Pulmonary artery endothelial cell (primary cell): ENCODE measurements at places on chromosomes 7 and 10. TPM values are rescaled to one million over a fixed set of nuclear protein-coding genes. Genes with fewer than 3 reads are reported as not detected.

The STAG3 gene
- total RNA-seq, result 0.13 and 0.42 TPM in 2 replicates

The ARMC10 gene
- total RNA-seq, result 44.7 and 49.0 TPM in 2 replicates

The ZNF438 gene
- 4.8 and 6.5 TPM in 2 replicates for total RNA-seq

The CLIP2 gene
- 18.1 and 28.0 TPM in 2 replicates for total RNA-seq

The INMT gene
- not detected in 2 replicates for total RNA-seq

The CNPY1 gene
- total RNA-seq, result not detected in 2 replicates

The ANKRD61 gene
- 0.07 TPM in 2 replicates for total RNA-seq

The ZC3HAV1L gene
- 13.5 and 13.6 TPM in 2 replicates for total RNA-seq

The CYTH3 gene
- total RNA-seq, result 10.0 and 12.1 TPM in 2 replicates

DNA sequence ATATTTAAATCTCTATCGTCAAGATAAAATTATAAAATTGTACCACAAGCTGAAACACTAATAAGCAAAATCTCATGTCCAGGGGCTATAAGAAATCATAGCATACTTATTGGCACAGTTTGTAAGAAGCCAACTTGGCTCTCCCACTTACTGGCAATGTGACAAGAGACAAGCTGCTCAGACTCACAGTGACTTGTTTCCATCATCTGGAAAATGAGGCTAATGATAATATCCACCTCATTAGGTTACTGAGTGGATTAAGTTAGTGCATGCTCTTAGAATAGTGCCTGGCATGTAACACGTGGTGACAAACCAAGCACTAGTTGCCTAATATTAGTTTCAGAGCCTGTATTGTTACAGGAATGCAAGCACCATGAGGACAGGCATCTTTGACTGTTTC lies 234.4 kb downstream of the GLI3 start:
- no peak for DNase-seq

DNA sequence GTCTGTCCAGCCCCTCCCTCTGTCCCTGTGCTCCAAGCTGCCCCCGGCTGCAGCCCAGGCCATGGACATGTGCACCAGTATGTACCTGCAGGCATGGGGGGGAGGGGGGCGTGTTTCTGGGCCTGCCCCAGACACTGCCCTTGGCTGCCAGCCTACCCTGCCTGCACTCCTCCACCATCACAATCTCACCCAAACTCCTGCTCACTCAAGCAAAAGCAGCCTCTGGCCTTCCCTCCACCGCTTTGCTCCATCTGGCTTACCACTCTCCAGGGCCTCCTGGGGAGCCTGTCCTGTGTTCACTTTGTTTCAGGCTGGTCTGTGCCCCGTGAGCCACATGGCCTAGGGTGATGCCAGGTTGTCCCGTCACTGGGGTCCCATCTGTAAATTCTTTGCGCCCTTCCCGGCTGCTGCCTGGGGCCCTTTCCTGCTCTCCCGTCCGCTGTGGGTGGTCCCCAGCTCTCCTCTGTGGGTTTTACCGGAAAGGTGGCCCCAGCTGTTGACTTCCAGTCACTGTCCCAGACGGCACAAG lies 33.3 kb upstream of the PPIF start:
- no peak for DNase-seq

- no peak for DNase-seq
Measured at GRCh38 chr10:96212911-96213310, 58.5 kb downstream of the BLNK start.

DNA sequence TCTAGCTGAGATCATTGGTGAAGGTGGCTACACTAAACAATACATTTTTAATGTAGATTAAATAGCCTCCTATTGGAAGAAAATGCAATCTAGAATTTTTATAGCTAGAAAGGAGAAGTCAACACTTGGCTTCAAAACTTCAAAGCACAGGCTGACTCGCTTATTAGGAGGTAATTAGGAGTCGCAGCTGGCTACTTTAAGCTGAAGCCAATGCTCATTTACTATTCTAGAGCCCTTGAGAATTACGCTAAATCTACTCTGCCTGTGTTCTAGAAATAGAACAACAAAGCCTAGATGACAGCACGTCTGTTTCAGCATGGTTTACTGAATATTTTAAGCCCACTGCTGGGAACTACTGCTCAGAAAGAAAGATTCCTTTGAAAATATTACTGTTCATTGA lies 101.6 kb upstream of the EEPD1 start:
- no peak for DNase-seq

- DNase-seq, result no peak
Measured at GRCh38 chr7:22696541-22697228, 30.3 kb upstream of the IL6 start.

GRCh38 chr10:116470768-116471415 lies 43.2 kb downstream of the PNLIPRP3 start:
- no peak for DNase-seq

- no peak for DNase-seq
Measured at GRCh38 chr10:5655121-5655520, 11.3 kb downstream of the ASB13 start.

- DNase-seq, result no peak
Measured at GRCh38 chr7:125555916-125556315, 626.3 kb upstream of the POT1 start.

DNA sequence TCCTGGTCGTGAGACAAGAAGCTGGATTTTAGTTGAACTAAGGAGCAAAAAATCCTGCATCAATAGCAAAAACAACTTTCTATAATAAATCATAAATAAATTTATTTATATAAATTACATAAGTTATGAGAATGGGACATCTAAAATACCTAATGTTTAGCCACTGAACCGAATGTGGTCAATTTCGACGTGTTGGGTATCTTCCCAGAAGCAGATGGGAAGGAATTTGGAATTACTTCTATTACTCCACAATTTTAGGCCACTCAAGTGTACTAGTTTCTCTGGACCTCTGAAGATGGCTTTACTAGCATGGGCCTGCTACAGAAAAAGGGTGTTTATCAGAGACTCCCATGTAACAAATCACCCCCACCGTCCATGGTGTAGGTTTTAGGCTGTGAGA lies 172.0 kb downstream of the PRPF18 start:
- DNase-seq, result no peak

DNA sequence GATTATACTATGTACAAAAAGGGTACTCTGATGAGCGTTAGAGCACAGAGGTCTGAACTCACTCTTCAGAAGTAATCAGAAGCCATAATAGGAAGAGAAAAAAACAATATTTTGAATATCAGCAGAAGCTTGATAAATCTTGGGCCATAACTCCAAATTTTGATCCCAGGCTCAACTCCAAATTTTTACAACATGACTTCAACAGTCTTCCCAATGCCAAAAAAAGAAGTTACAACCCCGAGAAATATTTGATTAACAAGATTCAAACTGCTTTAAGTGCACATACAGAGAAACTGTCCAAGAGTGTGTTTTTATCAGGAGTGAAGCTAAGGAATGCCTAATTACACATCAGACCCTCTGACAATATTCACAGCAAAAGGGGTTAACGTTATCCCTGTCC lies 7.5 kb downstream of the MPP7 start:
- DNase-seq, result no peak

DNA sequence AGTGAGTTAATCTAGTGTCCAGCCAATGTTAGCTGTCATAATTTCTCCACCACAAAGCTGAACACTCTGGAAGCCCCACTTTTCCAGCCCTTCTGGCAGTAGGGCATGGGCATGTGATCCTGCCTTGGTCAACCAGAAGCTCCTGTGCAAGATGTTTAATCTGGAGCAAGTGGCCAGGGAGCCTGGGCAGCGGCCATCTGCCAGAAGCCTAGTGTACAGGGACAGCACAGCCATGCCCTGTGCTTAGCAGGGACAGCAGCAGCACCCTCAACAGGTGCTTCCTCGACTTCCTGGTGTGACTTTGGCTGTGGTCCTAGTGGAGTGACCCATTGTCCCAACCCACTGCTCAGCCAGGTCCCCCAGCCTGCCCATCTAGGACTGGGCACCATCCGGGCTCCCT lies 10.3 kb downstream of the RBP3 start:
- no peak for DNase-seq

- no peak for DNase-seq
Measured at GRCh38 chr7:99460651-99461050, 5.3 kb downstream of the ATP5MF start.

DNA sequence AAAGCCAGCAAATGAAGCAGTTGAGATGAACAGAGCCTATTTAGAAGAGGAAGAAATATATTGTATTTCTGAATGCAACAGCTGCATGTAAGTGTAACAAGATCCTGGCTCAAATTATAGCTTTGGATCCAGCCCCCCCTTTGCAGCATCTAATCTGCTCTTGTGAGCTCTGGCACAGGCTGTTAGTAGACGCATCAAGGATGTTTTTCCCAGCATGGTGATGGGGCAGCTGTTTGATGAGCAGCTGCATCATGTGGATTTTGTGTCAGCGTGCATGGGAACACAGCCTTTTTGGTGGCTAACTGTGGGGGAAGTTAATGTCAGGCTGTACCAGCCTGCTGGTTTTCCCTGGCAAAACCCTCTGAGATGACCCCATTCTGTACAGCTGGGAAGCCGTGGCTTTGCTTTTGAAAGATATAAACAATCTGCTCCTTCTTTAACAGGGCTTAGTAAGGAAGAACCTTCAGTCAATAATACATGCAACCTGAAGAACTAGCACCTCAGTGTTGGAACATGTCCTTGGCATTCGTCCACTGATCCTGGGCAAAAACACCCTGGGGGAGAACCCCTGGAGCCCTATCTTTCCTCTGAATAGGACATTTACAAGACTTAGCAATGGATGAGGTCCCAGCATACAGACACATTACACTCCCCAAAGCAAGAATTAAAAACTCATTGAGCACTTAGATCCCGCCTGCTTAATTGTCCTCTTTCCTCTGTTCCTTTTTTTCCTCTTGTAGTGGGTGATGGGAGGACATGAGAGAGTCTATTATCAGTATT lies 70.6 kb downstream of the NPS start:
- no peak for DNase-seq

GRCh38 chr7:102186306-102186705 lies 100.4 kb upstream of the SH2B2 start:
- DNase-seq, result no peak

GRCh38 chr7:4249241-4249640 lies 432.9 kb upstream of the FOXK1 start:
- no peak for DNase-seq

DNA sequence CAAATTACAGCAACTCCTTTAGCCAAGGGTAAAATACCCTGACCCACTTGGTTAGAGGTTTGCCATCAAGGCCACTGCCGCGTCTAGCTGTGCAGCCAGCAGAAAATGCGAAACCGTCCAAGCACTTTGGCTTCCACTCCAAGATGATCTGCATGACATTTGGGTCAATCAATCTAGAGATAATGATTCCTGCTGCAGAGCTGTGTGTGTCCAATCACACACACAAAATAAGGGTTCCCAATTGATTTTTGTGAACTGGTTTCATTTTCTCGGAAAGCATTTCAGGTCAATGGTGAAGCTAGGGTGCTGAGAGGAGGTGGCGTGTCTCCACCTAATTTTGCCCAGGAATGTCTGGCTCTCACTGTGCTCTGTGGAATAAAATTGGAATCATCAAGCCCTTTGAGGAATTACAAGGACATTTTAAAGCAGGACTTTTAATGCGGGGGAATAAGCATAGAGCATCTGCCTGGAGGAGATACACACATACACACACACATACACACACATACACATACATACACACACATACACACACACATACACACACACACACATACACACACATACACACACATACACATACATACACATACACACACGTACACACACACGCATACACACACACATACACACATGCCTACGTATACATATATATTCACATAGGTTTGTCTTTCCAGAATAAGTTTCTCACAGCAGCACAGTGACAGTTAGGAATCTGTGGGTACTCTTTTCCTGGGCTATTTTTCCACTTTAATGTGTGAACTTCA lies 59.5 kb downstream of the ACADSB start:
- no peak for DNase-seq

DNA sequence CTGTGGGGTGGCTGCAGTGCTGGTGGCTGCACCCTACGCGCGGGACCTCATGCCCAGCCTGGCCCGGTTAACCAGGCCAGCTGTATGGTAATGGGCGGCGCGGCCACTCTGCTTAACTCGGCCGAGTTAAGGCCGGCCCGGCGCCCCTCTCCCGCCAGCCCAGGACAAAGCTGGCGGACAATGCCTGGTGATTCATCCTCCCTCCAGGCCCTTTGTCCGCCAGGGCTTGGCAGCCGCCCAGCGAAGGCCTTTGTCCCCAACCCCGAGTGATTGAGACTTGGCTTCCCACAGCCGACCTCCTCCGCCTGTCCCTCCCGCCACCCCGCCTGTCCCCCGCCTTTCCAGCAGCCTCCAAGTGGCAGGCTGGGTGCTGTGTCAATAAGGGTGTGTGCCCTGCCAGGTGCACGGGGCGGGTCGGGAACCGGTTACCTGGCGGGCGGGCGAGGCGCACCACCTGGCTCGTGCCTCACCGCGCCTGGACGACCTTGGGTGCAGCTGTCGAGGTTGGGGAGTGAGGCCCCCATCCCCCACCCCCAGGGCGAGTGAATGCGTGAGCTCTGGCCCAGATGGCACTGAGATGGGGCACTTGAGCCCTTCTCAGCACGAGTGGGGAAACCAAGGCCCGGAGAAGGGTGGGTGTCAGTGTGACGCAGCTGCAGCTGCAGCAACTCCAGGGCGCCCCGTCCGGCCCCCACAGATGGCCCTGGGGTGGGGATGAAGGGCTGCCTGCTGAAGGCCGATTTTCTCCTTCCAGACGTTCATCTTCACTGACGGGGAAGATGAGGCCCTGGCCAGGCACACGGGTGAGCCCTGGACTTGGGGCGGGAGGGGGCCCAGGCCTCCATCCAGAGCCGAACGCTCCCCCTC lies 4.6 kb downstream of the LFNG start:
- DNase-seq, result peak; percentile 48

GRCh38 chr7:133931053-133931452 lies 196.1 kb upstream of the LRGUK start:
- DNase-seq, result no peak

GRCh38 chr10:98563811-98564210 lies 117.1 kb upstream of the HPS1 start:
- DNase-seq, result no peak

GRCh38 chr7:44531421-44532380 lies 9.4 kb downstream of the NPC1L1 start:
- DNase-seq, result no peak

- DNase-seq, result no peak
Measured at GRCh38 chr7:2566890-2567678, 8.3 kb downstream of the IQCE start.

- no peak for DNase-seq
Measured at GRCh38 chr10:102642736-102643335, 1.4 kb upstream of the TRIM8 start.

- no peak for DNase-seq
Measured at GRCh38 chr10:111498560-111498959, 421.7 kb downstream of the ADRA2A start.
